Progenitor cell of endocrine pancreas (in vitro differentiated cells): ENCODE measurements at places on chromosomes 13 and 19. TPM values are rescaled to one million over a fixed set of nuclear protein-coding genes. Genes with fewer than 3 reads are reported as not detected.

DNA sequence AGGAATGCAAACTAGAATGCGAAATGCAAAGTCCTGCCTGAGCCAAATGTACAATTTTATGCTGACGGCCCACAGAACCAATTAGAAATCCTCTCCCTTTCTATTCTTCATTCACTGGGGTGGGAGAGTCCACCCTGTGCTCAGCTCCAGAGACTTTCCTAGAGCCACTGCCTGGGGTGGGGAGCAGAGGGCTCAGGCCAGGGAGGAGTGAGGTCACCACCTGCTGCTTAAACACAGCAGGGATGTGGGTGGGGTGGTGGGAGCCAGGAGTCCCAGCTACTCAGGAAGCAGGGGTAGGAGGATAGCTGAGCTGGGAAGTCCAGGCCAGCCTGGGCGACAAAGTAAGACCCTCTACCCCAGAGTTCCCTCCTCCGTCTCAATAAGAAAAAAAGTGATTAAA lies 26.9 kb upstream of the ZNF83 start:
- no peak overlapping the region for H3K27ac ChIP-seq
- peaks cover 7% of the 10 kb centered on the region for H3K36me3 ChIP-seq
- no peaks in the 10 kb centered on the region for H3K27me3 ChIP-seq
- DNase-seq, result no peak
- H3K4me1 ChIP-seq, result peaks cover 16% of the 10 kb centered on the region

DNA sequence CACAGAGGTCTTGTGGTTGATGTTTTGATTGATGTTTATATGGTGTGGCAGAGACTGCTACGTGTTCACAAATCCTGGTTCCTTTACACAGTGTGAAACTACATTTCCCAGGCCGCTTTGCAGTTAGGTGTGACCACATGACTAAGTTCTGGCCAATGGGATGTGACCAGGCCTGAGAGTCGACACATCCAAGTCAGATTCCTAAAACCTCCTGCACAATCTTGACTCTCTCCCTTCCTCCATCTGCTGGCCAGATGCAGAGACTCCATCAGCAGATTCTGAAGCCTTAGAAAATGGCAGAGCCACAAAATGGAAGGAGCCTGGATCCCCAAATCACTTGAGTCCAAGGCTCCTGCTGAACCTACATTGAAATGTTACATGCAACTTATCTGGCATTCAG lies 12.6 kb downstream of the CD37 start:
- H3K36me3 ChIP-seq, result peaks cover 50% of the 10 kb centered on the region
- H3K27ac ChIP-seq, result no peak overlapping the region
- no peak for DNase-seq
- H3K27me3 ChIP-seq, result no peaks in the 10 kb centered on the region

GRCh38 chr13:44292545-44292944 lies 81.1 kb upstream of the SERP2 start:
- no peaks in the 10 kb centered on the region for H3K36me3 ChIP-seq
- peaks cover 33% of the 10 kb centered on the region for H3K27me3 ChIP-seq
- H3K4me3 ChIP-seq, result no peak overlapping the region
- no peak overlapping the region for H3K27ac ChIP-seq
- peaks cover 7% of the 10 kb centered on the region for H3K4me1 ChIP-seq

GRCh38 chr19:43759515-43759914 lies 4.8 kb upstream of the SMG9 start:
- H3K4me3 ChIP-seq, result no peak overlapping the region
- peaks cover 4% of the 10 kb centered on the region for H3K27me3 ChIP-seq
- H3K36me3 ChIP-seq, result no peaks in the 10 kb centered on the region
- no peak overlapping the region for H3K27ac ChIP-seq

RLN3 gene
- not detected in 2 replicates for total RNA-seq

ZNF146 gene
- total RNA-seq, result 99.0 and 101 TPM in 2 replicates
